ENCODE measurements at places on chromosomes 3 and 15.

- no peak for DNase-seq
These were observed 85.3 kb downstream of the HCN4 start for GRCh38 chr15:73283366-73283962.

DNA sequence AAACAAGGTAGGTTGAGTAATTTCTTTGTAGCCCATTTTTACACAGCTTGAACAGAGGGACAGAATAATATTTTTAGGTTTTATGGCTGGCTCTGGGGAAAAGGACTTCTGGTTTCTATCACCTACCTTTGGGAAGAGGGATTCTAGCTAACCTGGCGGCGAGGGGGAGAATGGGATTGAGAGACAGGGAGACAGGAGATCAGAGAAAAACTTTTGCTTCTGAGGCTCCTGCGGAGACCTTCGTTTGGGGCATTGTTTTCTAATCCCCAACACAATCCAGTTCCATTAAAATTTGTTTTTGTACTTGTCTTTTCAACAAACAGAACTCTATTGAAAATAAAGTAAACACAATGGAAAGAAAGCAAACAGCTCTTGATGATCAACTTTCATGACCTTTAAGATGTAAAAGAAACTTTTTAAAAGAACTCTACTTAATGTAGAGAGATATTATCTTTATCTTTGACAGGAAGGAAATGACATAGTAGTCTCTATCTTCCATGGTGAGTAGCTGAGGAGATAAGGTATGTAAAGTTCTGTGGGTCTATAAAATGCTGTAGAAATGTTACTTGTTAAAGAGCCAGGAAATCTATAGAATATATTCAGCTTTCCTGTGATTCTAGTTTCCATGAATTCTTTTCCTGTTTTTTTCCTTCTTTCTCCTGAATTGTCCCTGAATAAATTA, 37.0 kb upstream of the P2RY1 start:
- DNase-seq = no peak

DNA sequence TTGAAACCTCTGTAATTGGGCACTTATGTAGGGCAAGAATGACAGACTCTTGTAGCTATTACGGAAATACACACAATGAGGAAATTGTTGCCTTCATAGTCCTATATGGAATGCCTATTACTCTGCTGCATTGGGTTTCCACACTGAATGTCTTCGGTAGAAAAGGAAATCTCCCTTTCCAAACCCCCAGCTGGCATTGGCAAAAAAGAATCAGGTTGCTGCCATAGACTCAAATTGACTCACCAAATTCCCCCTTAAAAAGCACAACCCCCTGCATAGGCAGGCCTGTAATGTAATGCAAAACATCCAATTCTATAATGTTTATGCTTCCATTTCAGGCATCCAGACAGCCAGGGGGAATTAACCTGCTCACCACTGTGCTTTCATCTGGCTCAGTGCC, 44.8 kb upstream of the NTRK3 start:
- DNase-seq = no peak

DNA sequence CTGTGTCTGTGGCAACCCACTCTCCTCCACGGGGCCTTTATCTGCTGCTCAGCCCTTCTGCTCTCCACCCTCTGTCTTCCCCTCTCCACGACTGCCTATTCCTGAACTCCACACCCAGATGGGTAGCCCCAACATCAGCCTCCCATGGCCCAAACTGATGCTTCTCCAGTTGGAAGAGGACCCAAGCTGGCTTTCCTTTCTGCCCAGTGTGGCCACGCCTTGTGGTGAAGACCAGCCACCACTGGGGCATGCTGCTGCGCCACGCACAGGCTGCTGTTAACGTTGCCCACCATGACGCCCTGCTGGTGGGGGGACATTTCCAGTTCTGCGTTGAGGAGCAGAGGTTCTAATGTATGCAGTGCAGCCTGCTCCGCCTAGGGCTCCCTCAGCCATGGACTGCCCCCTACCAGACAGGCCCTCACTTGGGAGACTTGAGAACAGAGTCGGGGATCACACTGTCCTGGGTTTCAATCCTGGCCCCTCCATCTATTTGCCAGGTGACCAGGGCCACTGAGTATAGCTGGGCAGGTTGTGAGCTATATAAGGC, 26.9 kb downstream of the CFAP100 start:
- no peak for DNase-seq

- DNase-seq = no peak
These were observed 50.7 kb downstream of the FNDC3B start for GRCh38 chr3:172090035-172090434.

- DNase-seq = no peak
These were observed 8.2 kb upstream of the ZNF660 start for GRCh38 chr3:44576613-44577012.

DNA sequence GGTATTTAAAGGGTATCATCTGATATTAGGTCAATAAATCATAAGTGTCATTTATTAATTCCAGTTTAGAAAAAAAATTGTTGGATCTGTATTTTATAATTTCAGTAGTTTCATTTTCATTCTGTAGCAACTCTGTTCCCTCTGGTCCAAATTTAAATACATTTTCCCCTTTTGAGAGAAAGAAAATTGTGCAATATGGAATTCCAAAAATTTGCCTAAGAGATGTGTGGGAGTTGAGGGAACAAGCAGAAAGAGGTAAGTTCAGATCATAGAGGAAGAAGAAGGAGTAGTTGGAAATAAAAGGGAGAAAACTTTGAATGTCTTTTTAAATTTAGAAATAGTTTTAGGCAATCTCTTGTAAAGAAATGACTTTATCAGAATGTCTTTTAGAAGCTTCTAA, 48.9 kb upstream of the MME start:
- no peak for DNase-seq
